Activated effector memory CD4-positive, alpha-beta T cell treated with Interleukin-2 at 50 U/mL for 16 hours (primary cell): ENCODE measurements at places on chromosomes 4 and X.

- DNase-seq, result no peak
These were observed 92.4 kb upstream of the ATXN3L start for GRCh38 chrX:13412208-13412600.

DNA sequence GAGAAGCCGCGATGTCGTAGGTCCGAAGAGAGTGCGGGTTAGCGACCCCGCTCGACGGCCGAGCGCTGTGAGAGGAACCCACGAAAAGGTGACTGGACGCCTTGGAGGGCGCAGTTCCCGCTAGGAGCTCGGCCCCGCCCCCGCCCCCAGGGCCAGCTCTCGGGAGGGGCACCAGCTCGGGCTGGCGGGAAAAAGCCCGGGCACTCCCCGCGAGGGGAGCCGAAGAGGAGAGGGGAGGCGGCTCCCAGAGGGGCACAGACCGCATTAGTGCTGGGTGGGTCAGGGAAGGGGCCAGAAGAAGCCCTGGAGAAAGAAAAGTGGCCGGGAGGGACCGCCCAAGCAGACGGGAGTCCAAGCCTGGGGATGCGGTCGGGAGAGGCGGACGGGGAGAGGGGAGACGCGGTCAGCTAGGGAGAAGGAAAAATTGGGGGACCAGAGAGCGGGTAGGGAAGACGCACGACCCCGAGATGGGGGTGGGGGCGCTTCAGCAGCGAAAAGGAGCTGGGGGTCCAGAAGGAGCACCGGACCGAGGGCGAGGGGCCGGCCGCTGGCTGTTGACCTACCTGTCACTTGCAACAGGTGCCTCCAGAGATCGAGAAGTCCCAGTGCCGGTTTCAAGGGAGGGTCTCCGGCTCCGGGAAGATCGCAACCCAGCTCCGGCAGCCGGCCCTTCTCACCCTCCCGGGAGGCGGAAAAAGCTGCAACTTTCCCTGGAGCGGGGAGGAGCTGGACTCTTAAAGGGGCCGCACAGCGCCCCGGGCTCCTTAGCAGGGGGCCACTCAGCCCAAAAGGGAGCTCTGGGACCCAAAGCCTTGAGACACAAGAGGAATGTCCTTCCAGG lies at the start of gene SYTL4:
Gene SYTL4 (minus strand): TSS at position 681 of the 841 bp plus-strand sequence. CDS start 30,084 bp downstream, outside the sequence.
- DNase-seq, result no peak

DNA sequence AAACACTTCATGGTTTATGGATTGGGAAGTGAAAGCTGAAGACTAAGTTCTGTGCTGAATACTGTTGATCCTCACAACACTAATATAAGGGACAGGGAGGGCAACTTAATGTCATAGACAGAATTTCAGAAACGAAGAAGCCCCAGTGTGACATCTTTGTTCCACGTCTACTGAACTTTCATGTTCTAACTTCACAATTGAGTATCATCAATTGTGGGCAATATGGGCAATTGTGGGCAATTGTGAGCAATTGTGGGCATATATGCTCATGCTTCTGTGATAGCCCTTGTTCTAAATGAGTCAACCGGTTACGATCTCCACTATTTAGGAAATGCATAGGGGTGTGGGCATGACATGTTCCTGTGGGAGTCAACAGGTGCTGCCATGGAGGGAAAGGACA lies 33.7 kb downstream of the CYBB start:
- DNase-seq, result no peak

DNA sequence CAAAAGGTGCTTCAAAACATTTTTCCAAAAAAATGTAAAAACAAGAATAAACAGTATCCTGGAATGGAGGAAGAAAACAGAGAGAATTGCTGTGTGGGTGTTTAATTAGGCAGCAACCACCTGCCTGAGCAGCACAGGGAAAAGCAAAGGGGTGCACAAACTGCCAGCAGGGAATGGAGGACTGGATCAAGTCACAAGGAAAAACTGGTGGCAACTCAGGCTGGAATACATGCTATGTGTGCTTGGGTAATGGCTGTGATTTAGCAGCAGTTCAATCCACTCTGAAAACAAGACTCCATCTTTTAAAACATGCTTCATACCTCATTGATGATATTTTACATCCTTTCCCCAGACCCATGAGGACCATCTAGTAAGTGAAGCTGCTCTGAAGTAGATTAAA lies 179.5 kb downstream of the HS6ST2 start:
- no peak for DNase-seq

GRCh38 chr4:12852338-12853307 lies 631.5 kb downstream of the RAB28 start:
- DNase-seq, result no peak

- no peak for DNase-seq
These were observed 982.2 kb downstream of the PCDH7 start for GRCh38 chr4:31702326-31702725.

GRCh38 chr4:185054886-185055285 lies 36.6 kb downstream of the HELT start:
- DNase-seq, result no peak

DNA sequence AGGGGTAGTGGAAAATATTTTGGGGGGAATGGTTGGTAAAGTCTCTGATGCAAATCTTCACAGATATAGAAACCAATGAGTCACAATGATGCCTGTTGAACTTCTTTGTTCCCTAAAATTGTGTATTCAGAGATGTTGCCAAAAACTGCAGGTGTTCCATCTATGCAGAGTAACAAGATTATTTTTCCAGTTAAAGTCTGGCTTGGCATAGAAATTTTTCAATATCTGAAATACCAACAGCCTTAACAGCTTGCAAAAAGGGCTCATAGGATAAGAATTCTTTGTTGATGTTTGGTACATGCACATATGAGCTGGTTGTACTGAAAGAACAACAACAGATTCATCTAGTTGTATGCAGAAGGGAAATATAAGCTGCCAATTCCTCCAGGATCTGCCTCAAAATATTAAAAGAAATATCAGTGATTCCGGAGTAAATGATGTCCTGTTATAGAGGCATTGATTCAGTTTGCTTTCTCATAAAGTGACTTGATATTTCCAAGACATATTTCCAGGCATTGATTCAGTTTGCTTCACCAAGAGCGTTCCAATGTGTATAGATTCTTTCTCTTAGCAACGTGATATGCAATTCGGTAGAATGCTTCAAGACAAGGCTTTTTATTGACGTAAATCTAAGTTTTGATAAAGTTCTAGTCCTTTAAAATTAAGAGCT lies 564.4 kb downstream of the TMA16 start:
- DNase-seq, result no peak

DNA sequence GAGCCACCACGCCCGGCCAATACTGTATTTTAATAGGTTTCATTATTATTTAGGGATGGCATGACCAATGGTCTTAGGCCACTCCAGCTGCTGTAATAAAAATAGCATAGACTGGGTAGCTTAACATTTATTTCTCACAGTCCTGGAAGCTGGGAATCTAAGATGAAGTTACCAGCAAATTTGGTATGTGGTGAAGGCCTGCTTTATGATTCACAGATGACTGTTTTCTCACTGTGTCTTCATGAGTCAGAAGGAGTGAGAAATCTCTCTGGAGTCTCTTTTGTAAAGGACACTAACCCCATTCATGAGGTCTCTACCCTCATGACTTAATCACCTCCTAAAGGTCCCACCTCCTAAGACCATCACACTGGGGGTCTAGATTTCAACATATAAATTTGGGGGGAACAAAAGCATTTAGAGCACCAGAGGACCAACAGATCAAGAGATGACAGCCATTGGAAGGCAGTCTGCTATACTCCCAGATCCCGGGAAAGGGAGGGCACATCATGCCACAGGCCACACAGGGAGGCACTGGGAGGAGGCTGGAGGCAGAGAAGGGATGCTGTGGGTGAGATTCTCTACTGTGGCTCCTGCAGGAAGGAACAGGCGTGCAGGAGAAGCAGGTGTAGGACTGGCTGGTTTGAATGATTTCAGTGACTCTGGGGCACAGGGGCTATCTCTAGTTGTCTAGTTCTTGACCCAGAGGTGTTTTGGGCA lies 335.8 kb upstream of the SFRP2 start:
- no peak for DNase-seq

DNA sequence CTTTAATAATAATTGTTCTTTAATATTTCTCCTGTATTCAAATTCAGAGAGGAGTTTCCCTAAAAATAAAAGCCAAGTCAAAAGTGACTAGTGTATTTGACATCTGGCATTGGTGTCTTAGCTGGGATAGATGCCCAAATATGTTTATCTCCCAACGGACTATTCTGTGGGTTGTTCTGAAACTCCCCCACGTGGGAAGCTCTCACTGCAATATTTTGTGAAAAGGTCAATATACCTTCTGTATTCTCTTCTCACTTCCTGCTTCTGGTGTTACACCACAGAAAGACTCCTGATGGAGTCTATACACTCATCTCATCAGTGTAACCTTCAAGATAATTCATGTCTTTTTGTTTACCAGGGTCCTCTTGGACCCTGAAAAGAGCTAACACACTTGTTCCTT lies 2052.8 kb upstream of the TENM3 start:
- DNase-seq, result no peak

- no peak for DNase-seq
These were observed 253.4 kb upstream of the CASK start for GRCh38 chrX:42176789-42177188.

- DNase-seq, result peak; percentile 35
These were observed at the start of gene SEL1L3 for GRCh38 chr4:25862411-25863346. TSS of gene SEL1L3 (minus strand) at chr4:25862988. CDS start at chr4:25862836, 152 bp downstream.

DNA sequence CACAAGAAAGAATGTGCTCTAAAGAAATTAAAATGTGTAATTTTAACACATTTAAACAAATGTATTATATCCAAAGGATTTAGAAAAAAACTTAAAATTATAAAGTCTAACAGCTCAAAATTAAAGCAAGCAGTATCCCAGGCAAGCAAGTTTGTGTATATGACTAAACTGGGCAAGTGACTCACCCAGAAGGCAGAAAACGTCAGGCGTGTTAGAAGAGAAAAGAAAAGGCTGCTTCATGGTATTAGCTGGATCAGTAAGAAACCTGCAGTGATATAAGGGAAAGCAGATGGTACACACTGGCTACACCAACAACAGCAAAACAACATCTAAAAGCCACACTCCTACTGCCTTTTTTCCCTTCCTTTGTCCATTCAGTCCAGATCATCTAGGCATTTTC lies 250.6 kb upstream of the NDST3 start:
- no peak for DNase-seq

DNA sequence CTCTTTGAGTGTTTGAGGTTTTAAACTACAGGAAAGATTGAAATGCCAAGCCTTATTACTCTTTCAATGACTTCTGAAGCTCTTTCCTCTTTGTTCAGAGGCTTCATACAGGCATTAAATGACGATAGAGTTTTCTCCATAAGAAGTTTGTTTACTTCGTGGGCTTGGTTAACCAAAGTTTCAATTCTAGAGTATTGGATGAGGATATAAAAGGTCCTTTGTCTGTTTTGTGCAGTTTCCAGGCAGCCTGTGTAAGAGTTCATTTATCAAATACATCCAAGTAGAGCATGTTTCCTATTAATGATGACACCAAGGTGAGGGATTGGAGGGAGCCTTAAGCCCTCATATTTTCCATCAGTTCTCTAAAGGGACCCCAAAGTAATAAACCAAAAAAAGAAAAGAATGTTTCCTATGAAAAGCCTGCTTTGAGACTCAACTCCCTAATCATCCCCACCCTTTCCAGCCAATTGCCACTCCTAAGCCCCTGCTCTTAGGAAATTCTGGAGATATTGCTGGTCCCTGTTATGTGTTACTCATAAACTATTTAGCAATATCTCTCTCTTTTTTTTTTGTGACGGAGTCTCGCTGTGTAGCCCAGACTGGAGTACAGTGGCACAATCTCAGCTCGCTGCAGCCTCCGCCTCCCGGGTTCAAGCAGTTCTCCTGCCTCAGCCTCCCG lies 106.2 kb upstream of the IL13RA1 start:
- no peak for DNase-seq

DNA sequence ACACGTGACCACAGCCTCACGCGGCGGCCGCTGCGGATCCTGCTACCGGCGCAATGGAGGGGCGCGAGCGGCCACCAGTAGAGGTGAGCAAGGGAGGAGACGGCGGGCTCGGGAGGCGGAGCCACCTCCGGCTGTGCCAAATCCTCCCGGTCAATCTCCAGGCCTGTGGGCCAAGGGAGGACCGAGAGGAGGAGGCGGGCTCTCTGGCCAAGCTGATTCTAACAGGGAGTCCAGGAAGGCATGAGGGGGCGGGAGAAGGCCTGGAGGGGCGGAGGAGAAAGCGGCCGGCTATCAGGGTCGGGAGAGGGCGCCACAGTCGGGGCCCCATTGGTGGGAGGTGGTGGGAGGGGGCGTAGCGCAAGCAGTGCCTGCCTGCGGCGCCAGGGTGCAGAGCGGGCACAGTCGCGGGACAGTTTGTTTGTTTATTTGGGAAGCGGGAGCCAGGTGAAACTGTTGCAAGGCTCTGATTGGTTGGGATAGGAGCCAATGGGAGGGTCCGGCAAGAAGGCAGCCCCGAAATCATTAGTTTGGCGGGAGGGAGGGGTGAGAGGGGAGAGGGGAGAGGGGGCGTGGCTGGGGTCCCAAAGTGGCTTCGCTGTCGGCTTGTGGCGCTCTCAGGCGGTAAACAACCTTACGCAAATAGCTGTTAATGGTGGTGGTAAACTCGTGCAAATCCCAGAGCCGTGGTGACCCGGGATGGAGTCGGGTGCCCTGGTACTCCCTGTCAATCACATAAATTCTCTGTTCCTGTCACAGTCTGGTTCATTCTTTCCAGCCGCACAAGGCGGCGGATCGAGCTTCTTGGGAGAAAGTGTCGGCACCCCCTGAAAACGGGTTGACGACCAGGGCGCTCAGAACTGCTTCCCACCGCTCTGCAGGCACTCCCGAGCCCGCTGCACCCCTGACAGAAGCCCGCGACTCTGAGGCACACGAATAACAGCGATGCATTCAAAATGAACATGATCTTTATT lies at the start of gene IRS4:
Gene IRS4 (minus strand): TSS at position 55 of the 971 bp plus-strand sequence.
- no peak for DNase-seq

DNA sequence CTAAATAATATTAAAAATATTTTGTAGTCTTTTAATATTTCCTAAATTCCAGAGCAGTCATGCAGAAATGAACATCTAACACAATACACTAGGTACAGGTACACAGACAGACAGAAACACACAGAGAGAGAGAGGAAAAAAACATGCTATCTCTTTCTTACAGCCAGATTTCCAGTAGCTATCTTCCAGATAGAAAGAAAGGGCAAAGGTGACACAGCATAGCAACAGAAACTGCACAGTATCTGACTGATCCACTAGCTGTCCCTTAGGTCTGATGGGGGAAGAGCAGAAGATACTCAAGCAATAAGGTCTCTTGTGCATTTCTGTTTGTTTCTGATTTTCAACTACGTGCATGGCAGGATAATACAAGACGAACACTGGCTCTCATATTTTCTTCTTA lies 7.8 kb downstream of the FBXW7 start:
- DNase-seq, result no peak

DNA sequence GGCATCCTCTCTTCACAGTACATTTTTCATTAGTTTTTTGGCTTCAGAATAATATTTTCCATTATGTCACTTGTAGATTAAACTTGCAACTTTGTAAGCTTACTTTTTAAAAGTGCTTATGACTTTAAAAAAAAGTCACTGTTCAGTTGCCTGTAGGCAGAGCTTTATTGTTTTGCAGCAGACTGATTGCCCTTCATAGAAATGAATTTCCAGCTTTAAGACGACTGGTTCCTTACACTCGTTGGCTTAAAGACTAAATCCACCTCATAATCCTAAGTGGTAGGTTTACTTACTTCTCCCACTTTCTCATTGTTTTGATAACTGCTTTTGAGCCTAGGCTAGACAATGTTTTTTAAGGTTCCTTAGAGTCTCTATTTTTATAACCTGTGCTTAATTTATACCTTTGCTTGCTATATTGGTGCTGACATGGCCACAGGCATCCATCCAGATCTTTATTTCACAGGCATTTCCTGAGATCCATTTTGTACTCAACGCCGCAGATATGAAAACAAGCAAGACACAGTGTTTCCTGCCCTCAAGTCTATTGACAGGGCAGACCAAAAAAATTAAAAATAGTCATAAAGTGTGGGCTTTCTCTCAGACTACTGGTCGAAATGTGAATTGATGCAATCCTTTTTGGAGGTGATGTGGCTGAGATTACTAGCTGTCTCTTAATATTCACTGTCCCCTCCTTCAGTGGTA lies 12.6 kb upstream of the IL13RA2 start:
- DNase-seq, result no peak
